ENCODE measurements at places on chromosomes 1 and 21. TPM values are rescaled to one million over a fixed set of nuclear protein-coding genes. Genes with fewer than 3 reads are reported as not detected.

The IL20 gene
- not detected for total RNA-seq

The PYHIN1 gene
- total RNA-seq: 0.55 TPM

The NPPA gene
- 58,150 TPM for total RNA-seq

The TMOD4 gene
- not detected for total RNA-seq

The AMPD1 gene
- total RNA-seq: not detected

The MEF2D gene
- total RNA-seq: 69.0 TPM

The SPATA45 gene
- total RNA-seq: not detected

The ZMYM4 gene
- 41.6 TPM for total RNA-seq

The APCS gene
- total RNA-seq: not detected

All from left cardiac atrium (tissue), 4 donors.